ENCODE measurements at places on chromosomes 13 and 19.

DNA sequence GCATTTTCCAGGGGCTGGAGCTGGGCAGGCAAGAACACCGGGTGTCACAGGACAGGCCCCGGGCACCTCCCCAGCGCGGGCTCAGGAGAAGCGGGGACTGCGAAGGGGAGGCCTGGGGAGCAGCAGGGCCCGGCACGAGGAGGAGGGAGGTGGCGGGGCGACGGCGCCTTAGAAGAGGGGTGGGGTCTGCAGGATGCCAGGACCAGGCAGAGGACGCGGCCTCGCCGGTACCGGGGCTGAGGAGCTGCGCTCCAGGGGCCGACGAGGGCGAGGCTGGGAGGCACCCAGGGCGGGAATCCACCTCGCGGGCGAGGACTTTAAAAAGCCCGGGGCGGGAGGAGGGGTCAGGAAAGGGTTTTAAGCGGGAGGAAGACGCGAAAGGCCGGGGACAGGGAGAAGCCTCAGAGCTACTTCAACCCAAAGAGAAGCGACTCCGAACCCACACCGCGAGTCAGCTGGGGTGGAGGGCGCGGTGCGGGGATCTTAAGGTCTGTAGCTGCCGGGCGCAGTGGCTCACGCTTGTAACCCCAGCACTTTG lies 665 bp downstream of the ZNF347 start:
- no peak for DNase-seq

- DNase-seq, result peak; percentile 27
Measured at GRCh38 chr19:35468637-35469036, 20.6 kb downstream of the FFAR2 start.

- no peak for DNase-seq
Measured at GRCh38 chr19:11649941-11650340, 52.7 kb downstream of the ZNF627 start.

GRCh38 chr13:110397436-110398115 lies 90.5 kb downstream of the COL4A2 start:
- no peak for DNase-seq

DNA sequence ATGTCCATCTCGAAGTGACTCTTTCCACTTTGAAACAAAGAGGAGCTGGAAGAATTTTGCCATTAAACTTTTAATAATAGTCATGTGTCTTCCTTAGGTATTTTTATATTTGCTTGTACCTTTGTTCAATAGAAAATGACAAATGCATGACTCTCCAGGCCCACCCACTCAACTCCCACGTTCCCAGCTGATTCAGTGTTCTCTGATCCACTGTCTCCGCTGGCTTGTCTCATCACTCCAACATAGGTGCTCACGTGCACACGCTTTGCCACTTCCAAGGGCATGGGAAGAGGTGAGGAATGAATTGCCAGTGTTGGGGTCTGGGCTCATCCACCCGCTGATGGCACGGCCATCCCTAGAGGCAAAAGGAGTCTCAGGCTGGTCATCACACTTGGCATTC lies 24.5 kb downstream of the RASL11A start:
- no peak for DNase-seq

DNA sequence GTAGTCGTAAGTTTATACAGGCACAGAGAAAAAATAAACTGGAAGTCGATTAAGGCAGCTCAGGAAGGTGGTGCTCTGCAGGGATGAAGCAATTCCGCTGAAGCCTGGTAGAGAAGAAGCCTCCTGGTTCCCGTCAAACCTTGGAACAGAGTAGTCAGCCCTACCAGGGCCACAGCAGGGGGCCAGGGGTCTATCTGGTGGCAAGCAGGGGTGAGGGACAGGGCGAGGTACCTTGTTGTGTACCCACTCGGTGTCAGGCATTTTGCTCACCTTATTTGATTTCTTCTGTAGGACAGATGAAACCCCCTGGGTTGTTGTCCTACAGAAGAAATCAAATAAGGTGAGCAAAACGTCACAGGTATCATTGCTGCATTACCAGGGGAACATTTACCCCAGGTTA lies 70.6 kb downstream of the C13orf42 start:
- no peak for DNase-seq

DNA sequence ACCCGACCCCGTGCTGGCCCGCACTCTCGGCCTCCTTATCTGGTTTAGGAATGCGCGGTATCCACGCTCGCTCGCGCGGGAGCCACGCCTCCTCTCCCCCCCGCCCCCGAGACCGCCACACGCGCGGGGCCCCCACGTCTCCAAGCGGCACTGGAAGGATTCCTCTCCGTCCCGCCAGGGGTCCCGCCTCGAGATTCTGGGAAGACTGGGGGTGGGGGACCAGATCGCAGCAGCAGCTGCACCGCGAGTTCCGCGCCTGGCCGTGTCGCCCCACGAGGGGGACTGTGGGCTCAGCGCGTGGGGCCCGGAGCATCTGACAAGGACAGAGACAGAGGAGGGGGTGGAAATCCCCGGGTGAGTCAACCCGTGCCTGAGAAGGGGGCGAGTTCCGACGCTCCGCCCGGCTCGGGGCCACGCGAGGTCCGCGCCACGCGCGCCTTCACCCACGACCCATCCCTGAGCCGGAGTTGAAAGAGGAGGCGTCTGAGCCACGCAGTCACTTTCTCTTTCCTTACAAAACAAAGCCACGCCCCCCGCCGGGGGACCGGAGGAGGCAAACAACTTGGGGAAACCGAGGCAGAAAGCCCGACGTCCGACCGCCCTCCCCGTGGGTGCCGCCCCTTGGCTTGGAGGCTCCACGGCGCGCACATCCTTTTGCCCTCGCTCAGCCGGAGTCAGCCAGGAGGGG lies 814 bp downstream of the S1PR2 start:
- DNase-seq, result peak; percentile 26

- no peak for DNase-seq
Measured at GRCh38 chr19:43809762-43810696, 7.8 kb upstream of the LYPD5 start.

DNA sequence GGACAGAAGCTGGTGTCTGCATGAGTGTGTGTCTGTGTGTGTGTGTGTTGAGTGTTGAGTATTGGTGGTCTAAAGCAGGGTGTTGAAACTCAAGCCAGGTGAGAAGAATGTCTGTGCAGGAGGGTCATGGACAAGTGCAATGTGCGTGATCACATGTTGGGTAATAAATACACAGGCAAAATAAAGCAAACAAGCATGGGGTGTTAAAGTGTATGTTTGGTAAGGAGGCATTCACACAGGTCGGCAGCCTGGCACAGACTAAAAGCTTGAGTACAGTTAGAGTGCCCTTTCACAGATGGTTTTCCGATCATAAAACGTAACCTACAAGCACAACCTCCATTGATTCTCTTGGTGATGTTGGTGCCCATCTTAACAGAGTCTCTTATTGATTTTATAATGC lies 476.9 kb upstream of the KLHL1 start:
- DNase-seq, result no peak

DNA sequence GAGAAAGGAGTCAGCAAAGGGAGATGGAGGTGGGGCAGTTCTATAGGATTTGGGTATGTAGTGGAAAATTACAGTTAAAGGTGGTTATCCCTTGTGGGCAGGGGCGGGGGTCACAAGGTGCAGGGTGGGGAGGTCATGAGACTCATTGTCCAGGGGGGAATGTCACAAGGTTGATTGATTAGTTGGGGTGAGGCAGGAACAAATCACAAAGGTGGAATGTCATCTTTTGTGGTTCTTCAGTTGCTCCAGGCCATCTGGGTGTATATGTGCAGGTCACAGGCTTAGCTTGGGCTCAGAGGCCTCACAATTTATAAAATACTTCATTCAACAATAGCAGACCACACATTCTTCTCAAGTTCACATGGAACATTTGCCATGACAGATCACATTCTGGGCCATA lies 109.6 kb downstream of the ATP11A start:
- no peak for DNase-seq

- DNase-seq, result no peak
Measured at GRCh38 chr13:98343461-98343860, 166.4 kb upstream of the RNF113B start.

- DNase-seq, result peak; percentile 59
Measured at GRCh38 chr19:15463861-15464371, 428 bp downstream of the RASAL3 start.

DNA sequence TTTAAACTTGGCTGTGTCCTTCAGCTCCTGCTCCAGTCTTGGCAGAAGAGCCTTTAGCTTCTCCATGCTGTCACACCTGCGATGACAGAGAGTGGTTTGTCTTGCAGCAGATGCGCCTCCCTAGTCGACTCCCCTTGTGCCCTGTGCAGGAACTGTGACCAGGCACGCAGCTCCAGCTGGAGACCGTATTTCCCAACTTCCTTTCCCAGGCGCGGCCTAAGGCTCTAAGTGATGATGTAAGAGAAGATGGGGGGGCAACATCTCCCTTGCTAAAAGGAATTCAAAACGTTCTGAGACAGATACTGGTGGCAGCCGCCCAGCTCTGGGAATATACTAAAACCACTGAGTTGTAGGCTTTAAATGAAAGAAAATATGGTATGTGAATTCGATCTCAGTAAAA lies 16.3 kb downstream of the DCUN1D2 start:
- no peak for DNase-seq

GRCh38 chr13:72198967-72199560 lies 332.1 kb upstream of the DACH1 start:
- DNase-seq, result no peak

GRCh38 chr19:15790096-15790495 lies 2.6 kb downstream of the OR10H5 start:
- DNase-seq, result no peak

GRCh38 chr19:13576726-13577125 lies 70.4 kb upstream of the CACNA1A start:
- no peak for DNase-seq

All from stimulated activated CD8-positive, alpha-beta memory T cell treated with anti-CD3 and anti-CD28 coated beads, Interleukin-7, amount 100 ng/mL, for 24 hours (primary cell).